Anterior cingulate cortex (tissue), 58 donors: ENCODE measurements at places on chromosomes 5 and 9.

DNA sequence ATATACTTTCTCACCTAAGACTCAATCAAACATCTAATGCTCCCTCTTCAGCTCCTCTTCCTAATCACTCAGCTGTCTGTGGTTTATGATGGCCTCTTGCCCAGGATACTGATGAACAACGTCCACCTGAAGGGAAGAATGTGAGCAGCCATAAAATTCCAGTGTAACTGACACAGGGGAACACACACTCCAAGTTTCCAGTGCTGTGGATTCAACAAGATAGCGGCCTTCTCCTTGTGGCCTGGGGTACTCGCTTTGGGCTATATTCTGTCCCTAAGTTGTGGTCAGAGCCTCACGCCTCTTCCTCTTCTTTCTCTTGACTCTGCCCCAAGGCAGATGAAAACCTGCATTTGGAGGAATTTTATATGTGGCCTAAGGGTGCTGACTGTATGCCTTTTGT is 11.7 kb downstream of the B4GALT1 start:
- DNase-seq: no peak

DNA sequence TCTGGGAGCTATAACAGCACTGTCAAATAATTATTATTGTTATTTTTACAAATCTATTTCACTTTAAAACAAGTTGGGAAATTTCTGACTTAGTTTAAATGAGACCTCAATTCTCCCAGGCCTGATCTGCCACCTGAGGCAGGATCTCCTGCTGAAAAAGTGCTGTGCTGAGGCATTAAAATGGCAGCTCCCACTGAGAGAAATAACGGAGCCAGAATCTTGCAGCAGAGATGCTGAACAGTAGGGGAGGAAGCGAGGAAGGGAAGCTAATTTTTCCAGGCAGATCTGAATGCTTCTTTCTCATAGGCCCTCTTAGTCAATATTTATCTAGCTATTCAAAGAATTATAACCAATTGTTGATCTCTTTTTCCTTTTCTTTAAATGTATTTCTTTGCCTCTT is 196.3 kb downstream of the ZNF462 start:
- no peak for DNase-seq

DNA sequence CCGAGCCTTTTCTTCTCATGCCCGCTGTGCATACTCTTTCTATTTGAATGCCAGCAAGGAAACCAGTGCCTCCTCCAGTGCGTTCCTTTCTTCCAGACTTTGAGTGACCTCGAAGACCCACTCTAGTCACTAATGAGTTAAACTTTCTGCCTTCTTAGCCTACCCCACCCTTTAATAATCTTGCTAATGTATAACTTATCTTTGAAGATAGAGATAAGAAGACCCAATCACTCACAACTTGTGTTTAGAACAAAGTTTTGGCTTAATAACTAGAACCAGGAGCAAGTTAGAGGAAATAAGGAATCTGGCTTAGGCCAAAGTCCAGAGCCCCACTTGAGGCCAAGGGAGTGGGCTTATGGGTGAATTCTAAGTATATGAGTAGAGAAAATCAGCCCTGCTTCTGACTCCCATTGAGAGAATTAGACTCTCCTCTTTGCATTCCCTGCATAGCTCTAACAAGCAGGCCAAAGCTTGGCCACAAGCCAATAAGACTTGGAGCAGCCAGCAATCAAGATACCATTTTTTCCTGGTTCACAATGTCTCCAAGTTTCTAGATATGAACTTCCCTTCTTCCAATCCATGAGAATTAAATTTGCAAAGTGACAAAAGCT is 181.5 kb upstream of the PIK3R1 start:
- DNase-seq: no peak

GRCh38 chr5:115354246-115354645 is 57.8 kb upstream of the CCDC112 start:
- no peak for DNase-seq

DNA sequence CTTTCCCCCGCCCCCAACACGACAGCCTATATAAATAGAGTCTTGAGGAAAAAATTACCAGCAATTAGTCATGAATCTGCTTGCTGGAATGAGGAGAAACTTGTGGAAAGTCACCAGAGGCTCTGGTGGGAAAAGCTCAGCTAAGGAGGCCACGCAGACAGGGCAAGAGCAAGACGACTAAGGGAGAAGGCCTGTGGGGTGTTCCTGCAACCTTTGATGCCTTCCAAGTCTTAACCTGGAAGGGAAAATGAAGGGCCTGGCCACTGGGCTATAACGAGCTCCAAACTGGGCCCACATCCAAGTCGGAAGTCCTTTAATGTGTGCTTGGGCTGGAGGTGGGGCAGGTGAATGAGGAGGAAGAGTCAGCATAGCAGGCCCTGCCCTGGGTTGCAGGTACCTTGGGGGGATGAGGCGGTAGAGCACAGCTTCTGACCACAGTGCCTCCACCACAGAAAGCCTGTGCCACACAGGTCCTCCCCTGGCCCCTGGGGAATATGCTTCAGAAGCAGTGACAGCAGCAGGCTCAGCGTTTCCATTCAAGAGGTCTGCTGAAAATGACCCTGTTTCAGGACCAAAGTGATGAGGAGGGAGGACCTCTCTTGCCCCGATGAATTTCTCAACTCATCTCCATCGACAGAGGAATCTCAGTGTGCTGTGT is 92.8 kb upstream of the LRRTM2 start:
- DNase-seq: no peak

DNA sequence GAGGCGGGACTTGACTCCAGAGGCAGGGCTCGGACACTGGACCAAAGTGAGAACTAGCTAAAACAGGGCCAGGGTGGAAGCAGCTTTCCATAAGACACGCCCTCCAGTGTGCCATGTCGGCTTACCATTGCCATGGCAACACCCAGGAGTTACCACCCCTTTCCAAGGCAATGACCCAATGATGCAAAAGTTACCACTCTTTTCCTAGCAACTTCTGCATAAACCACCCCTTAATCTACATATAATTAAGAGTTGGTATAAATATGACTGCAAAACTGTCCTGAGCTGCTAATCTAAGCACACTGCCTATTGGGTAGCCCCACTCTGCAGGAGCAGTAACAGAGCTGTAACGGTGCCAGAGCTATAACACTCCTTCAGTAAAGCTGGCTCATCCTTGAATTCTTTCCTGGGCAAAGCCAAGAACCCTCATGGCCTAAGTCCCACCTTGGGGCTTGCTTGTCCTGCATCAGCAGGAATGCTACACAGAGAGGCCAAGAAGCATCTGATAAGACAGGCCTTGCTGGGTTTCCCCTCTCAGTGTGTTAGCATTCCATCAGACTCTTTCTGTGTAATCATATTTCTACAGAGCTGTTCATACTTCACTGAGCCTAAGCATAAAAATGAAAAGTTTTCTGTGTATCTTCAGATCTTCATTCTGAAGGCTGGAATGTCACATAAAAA is 262.7 kb upstream of the KLF9 start:
- no peak for DNase-seq

GRCh38 chr9:120066315-120066714 is 513.7 kb downstream of the CDK5RAP2 start:
- DNase-seq: no peak

DNA sequence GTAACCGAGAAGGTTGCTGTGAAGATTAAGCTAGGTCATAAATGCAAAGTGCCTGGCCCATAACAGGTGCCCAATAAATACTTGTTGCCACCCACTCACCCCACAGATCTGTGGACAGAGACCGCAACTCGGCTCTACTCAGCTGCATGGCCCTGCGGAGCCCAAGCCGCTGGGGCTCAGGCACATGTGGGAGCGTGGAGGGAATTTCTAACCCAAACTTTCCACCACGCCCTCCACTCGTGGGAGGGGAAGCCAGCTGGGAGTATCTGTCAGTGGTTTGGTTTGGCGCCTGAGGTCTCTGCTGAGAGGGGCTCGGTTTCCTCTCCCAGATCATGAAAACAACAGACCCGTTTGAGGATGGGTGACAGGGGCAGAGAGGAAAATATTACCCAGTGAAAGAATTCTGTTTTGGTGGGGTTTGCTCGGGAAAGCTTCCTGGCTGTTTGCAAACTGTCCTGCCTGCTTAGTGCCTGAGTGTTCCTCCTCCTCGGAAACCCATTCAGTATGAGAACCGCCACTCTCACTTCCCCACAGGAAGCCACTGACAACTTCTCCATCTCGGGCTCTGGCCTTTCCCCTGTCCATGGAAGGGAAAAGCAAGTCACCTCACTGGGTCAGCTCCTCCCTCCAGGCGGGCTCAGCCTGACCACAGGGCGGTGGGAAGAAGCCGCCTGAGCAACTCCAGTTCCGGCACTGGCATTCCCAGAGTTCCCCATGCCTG is 60.1 kb downstream of the RGS3 start:
- DNase-seq: no peak

DNA sequence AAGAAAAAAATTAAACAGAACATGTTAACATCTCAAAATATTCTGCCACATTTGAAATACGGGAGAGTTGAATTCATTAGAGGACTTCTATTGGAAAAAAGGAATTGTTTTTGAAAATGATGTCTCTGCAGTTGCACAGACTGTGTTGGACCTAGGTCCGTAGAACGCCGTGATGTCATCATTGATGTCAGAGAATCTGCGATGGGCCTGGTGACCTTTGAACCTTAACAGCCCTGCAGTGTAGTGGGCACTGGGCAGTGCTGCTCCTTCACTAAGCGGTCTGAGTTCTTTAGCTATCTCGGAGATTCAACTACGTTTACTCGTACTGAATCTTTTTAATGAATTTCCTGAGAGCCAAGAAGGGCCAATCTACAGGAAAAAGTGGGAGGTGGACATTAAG is at the start of gene FAM170A:
Gene FAM170A (plus strand): TSS at position 220 of the 400 bp plus-strand sequence. CDS start 211 bp downstream, outside the sequence.
- no peak for DNase-seq
